ENCODE measurements at places on chromosomes 7 and 10. TPM values are rescaled to one million over a fixed set of nuclear protein-coding genes. Genes with fewer than 3 reads are reported as not detected.
A peak's percentile ranks its signal among the peaks of the same experiment; 100 is the strongest.

GNGT1 gene
- not detected for total RNA-seq

DNA sequence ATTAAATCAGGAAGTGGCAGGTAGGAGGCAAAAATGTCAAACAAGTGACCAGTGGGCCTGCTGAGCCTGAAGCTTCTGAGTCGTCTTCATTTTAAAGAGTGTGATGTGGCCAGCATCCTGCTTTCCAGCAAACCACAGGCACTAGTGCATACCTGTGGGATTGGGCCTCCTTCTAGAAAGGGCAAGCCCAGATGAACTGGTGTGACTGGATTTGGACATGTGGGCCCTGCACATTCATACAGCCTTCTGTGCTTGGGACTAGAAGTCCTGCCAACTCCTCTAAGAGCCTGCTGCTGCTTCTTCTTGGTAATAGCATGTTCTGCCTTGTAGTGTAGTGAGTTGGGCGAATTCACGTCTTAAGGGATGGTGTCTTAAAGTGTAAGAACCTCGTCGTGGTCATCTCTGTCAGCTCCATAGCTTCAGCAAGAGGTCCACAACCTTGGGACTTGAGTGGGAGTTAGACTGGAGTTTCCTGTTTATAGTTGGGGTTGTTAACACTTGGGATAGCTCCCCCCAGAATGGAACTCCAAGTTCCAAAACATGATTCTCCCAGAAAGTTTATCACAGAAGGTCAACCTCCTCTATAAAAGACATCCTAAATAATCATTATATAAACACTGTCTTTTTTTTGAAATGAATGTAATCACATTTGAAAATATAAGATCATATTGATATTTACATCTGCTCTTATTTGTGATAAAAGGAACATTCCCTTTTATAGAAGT is 11.2 kb downstream of the BMPER start:
- no peaks in the 10 kb centered on the region for H3K4me1 ChIP-seq
- DNase-seq: no peak
- H3K4me3 ChIP-seq: no peak overlapping the region
- H3K27ac ChIP-seq: no peak overlapping the region

DNA sequence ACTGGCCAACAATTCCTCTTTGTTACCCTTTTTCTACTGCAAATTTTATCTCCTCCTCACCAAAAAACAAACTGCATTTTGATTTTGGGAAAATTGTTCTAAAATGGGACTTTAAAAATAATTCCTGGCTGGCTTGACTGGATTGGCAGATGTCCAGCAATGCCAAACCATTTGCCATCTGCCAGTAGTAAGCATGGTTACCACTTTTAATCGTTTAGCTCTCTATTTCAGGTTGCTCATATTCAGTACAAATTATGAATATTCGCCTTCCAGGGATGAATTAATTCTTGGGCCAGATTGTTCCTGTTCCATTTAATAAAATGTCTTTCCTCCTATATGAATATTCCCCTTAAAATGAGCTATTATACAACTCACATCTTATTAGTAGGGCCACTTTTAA is 35.7 kb downstream of the SMNDC1 start:
- peak overlapping the region; percentile 34 for H3K4me3 ChIP-seq
- H3K4me1 ChIP-seq: peaks cover 37% of the 10 kb centered on the region
- DNase-seq: no peak
- H3K27ac ChIP-seq: peak overlapping the region; percentile 63
- H3K27me3 ChIP-seq: no peaks in the 10 kb centered on the region

- peaks cover 29% of the 10 kb centered on the region for H3K36me3 ChIP-seq
- no peak for DNase-seq
- H3K27me3 ChIP-seq: no peaks in the 10 kb centered on the region
- peak overlapping the region; percentile 58 for H3K4me3 ChIP-seq
Measured at GRCh38 chr7:150629347-150629746, 2.8 kb downstream of the GIMAP6 start.

- DNase-seq: no peak
- no peaks in the 10 kb centered on the region for H3K27me3 ChIP-seq
- no peak overlapping the region for H3K4me3 ChIP-seq
- no peaks in the 10 kb centered on the region for H3K4me1 ChIP-seq
Measured at GRCh38 chr7:142303650-142304049, 45.8 kb upstream of the PRSS58 start.

- no peak overlapping the region for H3K4me3 ChIP-seq
- no peaks in the 10 kb centered on the region for H3K27me3 ChIP-seq
- DNase-seq: no peak
- no peaks in the 10 kb centered on the region for H3K36me3 ChIP-seq
Measured at GRCh38 chr7:43314379-43315158, 202.1 kb downstream of the HECW1 start.

DNA sequence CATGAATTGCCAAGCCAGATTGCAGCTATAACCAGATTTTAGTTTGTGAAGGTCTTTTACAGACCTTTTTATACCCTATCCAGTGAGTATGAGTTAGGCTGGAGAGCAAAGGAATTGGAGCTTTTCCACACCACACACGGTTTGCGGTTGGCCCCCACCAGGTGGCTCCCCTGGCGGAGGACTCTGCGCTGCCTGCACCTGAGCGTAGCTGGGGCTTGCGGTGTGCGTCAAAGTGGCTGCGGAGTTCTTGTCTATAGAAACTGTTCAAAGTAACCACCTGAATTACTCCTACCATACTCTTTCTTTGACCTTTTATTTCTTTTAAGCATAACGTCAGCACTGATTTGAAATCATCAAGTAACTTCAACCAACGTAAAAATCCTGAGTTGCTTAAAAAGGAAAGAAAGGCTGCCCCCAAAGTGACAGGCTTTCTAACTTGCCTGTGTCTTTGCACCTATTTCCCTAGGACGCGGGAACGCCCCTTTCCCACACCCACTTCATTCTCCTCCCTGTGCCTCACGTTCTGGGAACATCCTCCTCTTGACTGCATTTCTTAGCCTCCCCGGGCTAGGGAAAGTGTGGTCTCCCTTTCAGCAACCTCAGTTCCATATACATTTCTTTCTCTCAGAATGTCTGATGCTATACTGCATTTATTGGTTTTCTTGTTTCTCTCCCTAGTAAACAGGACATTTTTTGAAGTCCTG is 47.6 kb upstream of the TMEM72 start:
- no peaks in the 10 kb centered on the region for H3K36me3 ChIP-seq
- DNase-seq: no peak
- peak overlapping the region; percentile 67 for H3K4me3 ChIP-seq
- H3K4me1 ChIP-seq: peaks cover 14% of the 10 kb centered on the region
- no peaks in the 10 kb centered on the region for H3K27me3 ChIP-seq
- no peak overlapping the region for H3K27ac ChIP-seq

GRCh38 chr7:131532570-131533091 is 23.8 kb downstream of the PODXL start:
- H3K27ac ChIP-seq: peak overlapping the region; percentile 50
- no peak overlapping the region for H3K4me3 ChIP-seq
- H3K36me3 ChIP-seq: no peaks in the 10 kb centered on the region
- no peaks in the 10 kb centered on the region for H3K27me3 ChIP-seq

DNA sequence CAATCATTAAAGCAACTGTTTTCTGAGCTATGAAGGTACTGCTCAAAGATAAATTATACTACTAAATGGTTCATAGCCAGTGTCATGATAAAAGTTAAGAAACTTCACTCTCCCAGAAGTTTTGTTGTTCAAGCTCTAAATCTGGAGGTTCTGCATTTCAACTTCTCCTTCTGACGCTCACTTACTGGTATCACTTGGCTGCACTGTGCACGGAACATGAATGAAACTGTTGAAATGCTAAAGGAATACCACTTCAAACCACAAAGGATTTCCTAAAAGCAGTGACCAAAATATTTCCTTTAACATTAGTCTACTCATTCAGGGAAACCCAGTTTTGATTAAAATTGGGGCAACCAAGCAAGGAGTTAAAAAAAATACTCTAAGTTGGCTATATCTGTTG is 93.6 kb downstream of the UBE2H start:
- no peaks in the 10 kb centered on the region for H3K27me3 ChIP-seq
- H3K4me1 ChIP-seq: peaks cover 73% of the 10 kb centered on the region

- H3K4me1 ChIP-seq: no peaks in the 10 kb centered on the region
- no peaks in the 10 kb centered on the region for H3K27me3 ChIP-seq
- H3K4me3 ChIP-seq: no peak overlapping the region
- H3K27ac ChIP-seq: no peak overlapping the region
- H3K36me3 ChIP-seq: no peaks in the 10 kb centered on the region
Measured at GRCh38 chr10:3978761-3979160, 193.8 kb upstream of the KLF6 start.

PTPN20 gene
- total RNA-seq: 4.0 TPM

DNA sequence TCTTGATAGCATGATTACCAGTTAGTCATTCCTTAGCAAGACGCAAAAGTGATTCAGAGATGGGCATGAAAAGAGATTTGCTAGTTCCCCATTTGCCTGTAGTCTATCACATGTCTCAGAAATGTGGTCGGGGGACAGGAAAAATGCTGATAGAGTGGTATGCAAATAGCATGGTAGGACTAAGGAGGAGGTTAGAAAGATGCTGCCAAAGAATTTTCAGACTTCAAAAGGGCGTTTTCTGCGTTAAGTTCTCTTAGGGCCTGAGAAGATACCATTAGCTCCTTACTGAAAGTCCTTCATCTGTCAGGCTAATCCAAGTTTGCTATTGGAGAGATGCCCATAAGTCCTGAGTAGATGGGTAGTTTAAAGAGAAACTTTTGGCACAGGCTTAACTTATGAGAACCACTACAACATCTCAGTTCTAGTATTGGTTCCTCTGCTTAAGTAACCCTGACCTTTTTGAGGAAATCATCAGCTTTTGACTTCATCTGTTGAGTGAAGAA is 2.7 kb downstream of the CALD1 start:
- H3K4me1 ChIP-seq: peaks cover 9% of the 10 kb centered on the region
- no peak overlapping the region for H3K27ac ChIP-seq

DNA sequence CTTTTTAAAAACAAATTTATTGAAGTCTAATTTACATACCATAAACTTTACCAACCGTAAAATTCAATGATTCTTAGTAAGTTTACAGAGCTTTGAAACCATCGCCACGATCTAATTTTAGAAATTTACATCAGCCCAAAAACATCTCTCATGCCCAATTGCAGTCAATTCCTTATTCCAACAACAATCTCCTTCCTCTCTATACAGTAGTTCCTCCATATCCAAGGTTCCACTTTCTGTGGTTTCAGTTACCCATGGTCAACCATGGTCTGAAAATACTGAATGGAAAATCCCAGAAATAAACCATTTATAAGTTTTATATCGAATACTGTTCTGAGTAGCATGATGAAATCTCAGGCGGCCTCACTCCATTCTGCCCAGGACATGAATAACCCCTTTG is 183.4 kb upstream of the ADCY1 start:
- no peaks in the 10 kb centered on the region for H3K4me1 ChIP-seq
- no peaks in the 10 kb centered on the region for H3K36me3 ChIP-seq
- no peak overlapping the region for H3K4me3 ChIP-seq
- no peak for DNase-seq

GRCh38 chr10:71981015-71981875 is 17.1 kb downstream of the CHST3 start:
- no peak overlapping the region for H3K4me3 ChIP-seq
- peaks cover 87% of the 10 kb centered on the region for H3K4me1 ChIP-seq
- H3K36me3 ChIP-seq: no peaks in the 10 kb centered on the region
- H3K27me3 ChIP-seq: no peaks in the 10 kb centered on the region
- DNase-seq: no peak

DNA sequence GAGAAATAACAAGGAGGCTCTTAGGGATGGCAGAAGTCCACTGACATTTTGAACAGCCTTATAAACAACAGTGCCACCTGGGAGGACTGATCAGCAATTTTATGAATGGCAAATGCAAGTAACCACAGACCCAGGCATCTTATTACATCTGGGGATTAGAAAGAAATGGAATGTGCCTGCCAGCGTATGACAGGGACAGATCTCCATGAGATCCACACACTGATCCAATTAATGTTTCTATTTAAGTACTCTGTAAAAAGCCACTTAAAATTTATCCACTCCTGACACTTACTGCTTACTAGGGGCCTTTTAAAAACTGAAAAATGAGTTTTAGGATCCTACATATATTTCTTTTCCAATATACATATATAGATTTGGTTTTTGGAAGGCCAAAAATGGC is 28.6 kb downstream of the PARD3 start:
- H3K4me3 ChIP-seq: no peak overlapping the region
- H3K4me1 ChIP-seq: peaks cover 22% of the 10 kb centered on the region
- no peak for DNase-seq
- H3K27ac ChIP-seq: no peak overlapping the region

DNA sequence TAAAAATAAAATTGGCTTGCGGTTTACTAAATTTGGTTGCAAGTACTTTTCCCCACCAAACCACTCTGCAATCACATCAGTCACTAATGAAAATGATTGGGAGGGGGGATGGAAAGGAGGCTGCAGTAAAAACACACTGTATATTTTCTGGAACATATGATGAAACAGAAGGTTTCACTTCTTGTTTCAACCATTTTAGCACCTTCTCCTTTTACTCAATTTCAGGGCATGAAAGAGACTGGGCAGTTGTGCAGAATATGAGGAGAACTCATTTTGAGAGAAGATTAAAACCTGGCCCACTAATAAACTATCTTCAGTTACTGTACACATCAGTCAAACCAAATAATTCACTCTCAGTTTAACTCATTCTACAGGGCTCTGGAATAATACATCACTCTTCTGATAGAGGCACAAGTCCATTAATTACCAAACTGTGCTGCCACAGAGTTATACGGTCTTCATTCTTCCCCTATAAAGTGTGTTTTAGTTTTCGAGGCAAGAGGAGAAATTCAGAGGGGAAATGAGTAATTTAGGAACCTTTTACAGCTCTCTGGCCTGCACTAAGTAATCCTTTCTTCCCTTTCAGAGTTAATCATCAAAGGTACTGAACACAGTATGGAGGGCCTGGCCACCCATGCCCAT is 25.5 kb downstream of the JAZF1 start:
- no peaks in the 10 kb centered on the region for H3K36me3 ChIP-seq
- no peak overlapping the region for H3K27ac ChIP-seq
- H3K27me3 ChIP-seq: no peaks in the 10 kb centered on the region
- no peak for DNase-seq
- H3K4me3 ChIP-seq: no peak overlapping the region
- peaks cover 37% of the 10 kb centered on the region for H3K4me1 ChIP-seq

FRMPD2 gene
- total RNA-seq: 5.3 TPM

DNA sequence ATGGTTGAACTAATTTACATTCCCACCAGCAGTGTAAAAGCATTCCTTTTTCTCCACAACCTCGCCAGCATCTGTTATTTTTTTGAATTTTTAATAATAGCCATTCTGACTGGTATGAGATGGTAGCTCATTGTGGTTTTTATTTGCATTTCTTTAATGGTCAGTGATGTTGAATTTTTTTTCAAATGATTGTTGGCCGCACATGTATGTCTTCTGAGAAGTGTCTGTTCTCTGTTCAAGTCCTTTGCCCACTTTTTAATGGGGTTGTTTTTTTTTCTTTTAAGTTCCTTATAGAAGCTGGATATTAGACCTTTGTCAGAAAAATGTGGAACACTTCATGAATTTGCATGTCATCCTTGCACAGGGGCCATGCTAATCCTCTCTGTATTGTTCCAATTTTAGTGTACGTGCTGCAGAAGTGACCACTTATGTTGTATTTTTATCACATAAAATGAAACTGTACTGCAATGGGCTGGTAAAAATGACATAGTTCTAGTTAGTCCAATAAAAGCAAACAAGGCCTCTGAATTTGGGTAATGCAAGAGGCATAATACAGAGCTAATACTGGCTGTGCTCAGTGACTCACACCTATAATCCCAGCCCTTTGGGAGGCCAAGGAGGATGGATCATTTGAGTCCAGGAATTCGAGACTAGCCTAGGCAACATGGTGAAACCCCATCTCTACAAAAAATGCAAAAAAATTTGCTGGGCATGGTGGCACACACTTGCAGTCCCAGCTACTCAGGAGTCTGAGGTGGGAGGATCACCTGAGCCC is 70.3 kb downstream of the ABI1 start:
- no peak for DNase-seq
- H3K27me3 ChIP-seq: no peaks in the 10 kb centered on the region
- peaks cover 8% of the 10 kb centered on the region for H3K4me1 ChIP-seq
- no peak overlapping the region for H3K27ac ChIP-seq
- no peak overlapping the region for H3K4me3 ChIP-seq

- no peak overlapping the region for H3K4me3 ChIP-seq
- peaks cover 23% of the 10 kb centered on the region for H3K4me1 ChIP-seq
- H3K27ac ChIP-seq: peak overlapping the region; percentile 58
- no peaks in the 10 kb centered on the region for H3K27me3 ChIP-seq
Measured at GRCh38 chr10:113982769-113983168, 60.9 kb upstream of the ADRB1 start.

Data from lower lobe of right lung (tissue), 2 donors.